ENCODE measurements at places on chromosomes 1 and 21.

DNA sequence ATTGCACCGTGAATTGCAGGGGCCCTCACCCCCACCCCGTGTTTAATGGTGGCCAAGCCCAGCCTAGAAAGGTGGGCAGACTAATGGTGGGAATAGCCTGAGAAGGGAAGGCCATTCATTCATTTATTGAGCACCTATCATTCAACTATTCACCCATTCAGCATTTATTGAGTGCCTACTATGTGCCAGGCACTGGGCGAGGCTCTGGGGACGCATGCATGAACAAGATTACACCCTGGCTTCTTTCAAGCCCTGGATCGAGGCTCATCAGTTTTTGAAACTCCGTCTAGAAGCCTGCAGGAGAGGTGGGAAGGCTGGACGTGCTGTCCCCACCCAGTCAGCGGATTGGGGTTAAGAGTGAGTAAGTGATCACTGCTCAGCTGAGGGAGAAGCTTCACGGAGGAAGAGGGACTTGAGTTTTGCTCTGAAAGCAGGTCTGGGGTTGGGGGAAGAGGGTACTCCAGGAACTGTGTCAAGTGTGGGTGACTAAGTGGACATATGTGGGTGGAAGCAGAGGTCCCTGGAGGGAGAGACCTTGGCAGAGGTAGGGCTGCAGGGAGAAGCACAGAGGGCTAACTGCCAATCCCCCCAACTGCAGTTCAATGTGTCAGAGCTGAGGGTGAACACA, 35.6 kb downstream of the MEF2D start:
- no peak for DNase-seq

DNA sequence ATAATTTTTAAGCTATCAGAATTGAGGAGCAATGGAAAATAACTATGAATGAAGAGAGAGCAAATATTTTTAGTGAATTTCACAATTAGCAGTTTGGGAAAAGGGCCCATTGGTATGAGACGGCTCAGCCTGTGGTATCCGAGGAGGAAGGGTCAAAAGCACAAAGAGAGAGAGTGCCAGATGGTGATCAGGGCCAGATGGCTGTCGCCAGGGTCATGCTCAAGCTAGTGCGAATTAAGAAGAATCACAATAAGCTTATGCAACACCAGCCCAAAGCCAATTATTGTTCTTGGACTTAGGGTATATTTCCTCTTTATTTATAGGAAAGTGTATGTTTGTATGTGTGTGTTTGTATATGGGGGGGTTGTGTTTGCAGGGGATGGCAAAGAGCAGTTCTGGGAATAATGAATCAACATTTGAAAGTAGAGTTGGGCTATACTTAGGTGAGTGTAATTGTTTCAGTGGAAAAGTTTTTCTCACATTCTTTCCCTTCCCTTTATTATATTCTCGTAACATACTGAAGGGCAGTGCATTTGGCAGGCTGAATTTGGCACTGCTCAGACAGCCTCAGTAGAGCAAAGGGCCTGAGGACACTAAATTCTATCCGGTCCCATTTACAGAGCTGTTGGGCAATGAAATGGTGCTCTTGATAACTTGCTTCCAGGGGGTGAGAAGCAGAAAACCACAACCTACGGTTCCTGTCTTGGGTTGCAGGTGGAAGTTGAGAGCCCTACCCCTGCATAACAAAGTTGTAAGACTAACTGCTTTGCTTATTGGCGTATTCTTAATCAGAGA, 19.5 kb upstream of the DDR2 start:
- DNase-seq, result no peak

DNA sequence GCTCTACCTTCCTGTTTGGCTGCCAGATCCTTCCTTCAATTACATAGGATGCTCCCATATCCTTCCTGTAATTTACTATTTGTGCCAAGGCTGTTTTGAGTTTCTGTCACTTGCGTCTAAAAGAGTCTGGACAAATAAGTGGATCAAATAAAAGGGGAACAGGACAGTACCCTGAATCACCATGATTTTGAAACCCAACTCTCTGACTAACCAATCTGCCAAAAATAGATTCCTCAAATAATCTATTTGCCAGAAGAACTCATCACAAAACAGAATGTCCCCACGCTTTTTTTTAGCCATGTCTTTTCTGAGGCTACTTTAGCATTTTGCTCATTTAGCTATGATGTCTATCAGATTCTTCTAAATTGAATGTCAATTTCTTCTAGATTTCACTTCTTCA, 392.6 kb downstream of the NTNG1 start:
- no peak for DNase-seq

GRCh38 chr1:219323426-219323825, 149.7 kb downstream of the LYPLAL1 start:
- no peak for DNase-seq

GRCh38 chr1:185672719-185673360, 61.4 kb upstream of the HMCN1 start:
- DNase-seq, result no peak

DNA sequence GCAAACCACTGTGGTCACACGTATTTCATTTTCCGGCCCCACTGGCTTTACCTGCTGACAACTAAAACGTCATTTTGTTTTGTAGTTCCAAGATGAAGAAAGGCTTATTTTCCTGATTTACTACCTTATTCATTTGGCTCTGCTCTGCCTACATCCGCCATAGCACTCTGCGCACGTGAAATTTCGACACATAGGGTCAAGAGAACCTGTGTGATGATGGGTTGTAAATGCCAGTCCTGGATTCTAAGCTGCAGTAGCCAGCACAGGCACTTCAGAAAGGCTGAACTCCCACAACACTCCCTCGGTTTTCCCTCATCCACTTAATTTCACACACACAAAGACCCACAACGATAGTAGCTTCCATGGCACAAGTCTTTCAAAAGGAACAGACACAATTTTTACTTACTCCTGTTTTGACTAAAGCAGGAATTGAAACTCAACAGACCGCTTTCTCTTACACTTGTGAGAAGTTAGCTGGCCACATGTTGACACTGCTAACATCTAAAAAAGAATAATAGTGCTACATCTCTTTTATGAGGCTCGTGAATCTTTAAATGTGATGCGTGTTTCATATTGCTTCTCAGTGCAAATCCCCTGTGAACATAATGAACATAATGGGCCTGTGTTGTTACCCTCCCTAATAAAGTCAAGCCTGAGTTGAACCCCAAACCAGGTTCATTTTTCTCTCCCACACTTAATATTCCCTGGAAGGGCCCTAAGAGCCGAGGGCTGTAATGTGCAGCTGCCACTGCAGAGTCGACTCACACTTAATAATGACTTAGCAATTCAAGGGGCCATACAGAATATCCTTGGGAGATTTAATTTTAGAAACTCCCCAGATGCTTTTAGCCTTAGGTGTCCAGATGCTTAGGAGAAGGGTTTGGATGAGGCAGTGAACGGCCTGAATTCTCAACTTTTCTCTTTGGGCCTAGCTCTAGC, 1.5 kb upstream of the RUNX1 start:
- DNase-seq, result no peak

DNA sequence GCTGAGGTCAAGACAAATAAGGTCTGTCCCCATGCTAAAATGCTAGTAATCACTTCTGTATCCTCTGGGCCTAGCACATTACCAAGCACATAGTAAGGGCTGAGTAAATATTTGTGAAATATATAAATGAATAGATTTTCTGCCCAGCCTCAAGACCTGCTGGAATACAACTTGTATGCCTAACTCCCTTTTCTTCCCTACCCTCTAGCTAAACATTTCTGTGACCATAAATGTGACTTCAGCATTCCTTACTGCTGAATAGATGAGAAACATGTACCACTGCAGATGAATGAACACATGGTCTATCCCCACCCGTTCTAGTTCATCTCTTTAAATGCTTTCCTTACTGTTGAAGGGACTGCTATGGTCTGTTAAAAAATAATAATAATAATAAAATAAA, 209.0 kb upstream of the HOOK1 start:
- no peak for DNase-seq

- no peak for DNase-seq
Observed at GRCh38 chr1:79293611-79294010, 287.1 kb upstream of the ADGRL4 start.

GRCh38 chr21:45538381-45539045, 3.7 kb downstream of the SLC19A1 start:
- DNase-seq, result no peak

Data from central memory CD8-positive, alpha-beta T cell (primary cell).